Effector CD4-positive, alpha-beta T cell (primary cell): ENCODE measurements at places on chromosomes 1 and 21.

DNA sequence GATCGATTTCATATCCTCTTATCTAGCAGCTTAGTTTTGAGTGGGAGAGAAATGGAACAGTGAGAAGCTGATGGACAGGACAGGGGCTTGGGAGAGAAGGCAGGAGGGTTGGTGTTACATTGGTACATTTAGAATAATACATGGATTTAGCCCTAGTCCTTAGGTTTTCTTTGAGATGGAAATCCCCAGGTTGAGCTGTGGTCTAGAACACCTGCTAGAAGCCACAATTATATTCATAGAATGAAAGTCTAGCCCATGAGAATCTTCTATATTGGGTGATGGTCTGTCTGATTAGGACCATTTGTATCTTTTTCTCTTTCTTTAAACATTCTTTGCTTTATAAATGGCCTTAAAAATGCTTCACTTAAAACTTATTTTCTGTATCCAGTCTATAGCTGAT, 19.9 kb downstream of the CRNN start:
- no peak for DNase-seq

- DNase-seq = no peak
Observed at GRCh38 chr1:17957588-17958267, 149.9 kb upstream of the IGSF21 start.

DNA sequence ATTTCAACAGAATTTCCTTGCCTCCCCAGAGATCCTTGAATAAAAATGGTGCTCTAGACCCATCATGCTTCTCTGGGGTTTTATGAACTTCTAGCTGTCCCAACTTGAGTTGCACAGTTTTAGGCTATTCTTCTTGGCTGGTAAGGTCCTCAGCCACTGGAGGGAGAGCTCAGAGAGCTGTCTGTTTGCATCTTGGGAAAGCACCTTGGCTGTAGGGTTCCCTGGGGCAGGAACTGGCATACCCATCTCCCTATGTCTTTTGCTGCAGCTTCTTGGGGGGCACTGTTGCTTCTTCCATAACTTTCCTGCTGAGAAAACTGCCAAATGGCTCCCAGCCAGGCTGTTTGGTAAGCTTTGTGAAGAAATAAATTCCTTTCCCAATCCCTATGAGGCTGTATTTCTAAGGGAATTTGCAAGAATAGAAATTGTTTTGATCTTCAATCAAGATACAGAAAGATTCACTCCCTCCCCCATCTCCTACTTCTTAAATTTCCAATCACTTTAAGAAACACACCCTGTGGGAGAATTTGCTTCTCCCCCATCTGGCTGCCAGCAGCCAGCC, 8.2 kb upstream of the FMOD start:
- DNase-seq = no peak

GRCh38 chr1:216032284-216032683, 391.0 kb downstream of the USH2A start:
- DNase-seq = no peak

- no peak for DNase-seq
Observed at GRCh38 chr1:87739704-87740103, 411.0 kb downstream of the LMO4 start.

- DNase-seq = no peak
Observed at GRCh38 chr1:169106921-169107602, 572 bp downstream of the ATP1B1 start.

- no peak for DNase-seq
Observed at GRCh38 chr1:78072216-78072615, 26.4 kb downstream of the GIPC2 start.

- no peak for DNase-seq
Observed at GRCh38 chr1:64073705-64074104, 129.7 kb upstream of the UBE2U start.

- no peak for DNase-seq
Observed at GRCh38 chr1:162633081-162633762, 958 bp downstream of the DDR2 start.

GRCh38 chr21:34205811-34206571, 132.6 kb downstream of the MRPS6 start:
- no peak for DNase-seq

DNA sequence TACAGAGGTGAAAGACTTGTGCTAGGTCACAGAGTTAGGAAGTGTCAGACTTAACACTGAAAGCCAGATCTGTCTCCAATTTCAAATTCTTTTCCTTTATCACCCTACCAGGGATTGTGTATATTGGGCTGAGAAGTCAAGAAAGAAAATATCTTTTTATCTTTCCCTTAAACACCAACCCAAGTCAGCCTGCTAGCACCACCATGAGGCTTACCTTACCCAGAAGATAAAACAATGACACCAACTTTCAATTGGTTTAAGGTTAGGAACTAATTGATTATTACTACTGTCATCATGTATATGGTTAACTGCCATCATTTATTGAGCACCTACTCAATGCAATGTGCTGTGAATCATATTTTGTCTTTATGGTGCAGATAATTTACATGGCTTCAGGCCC, 178.9 kb upstream of the FOXD3 start:
- DNase-seq = no peak
